Aortic smooth muscle cell (primary cell): ENCODE measurements at places on chromosomes 1 and 21. TPM values are rescaled to one million over a fixed set of nuclear protein-coding genes. Genes with fewer than 3 reads are reported as not detected.

NBPF1 gene
- total RNA-seq: 36.1 and 42.5 TPM in 2 replicates

ZNF124 gene
- 10.9 and 20.1 TPM in 2 replicates for total RNA-seq

PANK4 gene
- 16.4 and 20.5 TPM in 2 replicates for total RNA-seq

PADI4 gene
- not detected in 2 replicates for total RNA-seq

GSTM1 gene
- total RNA-seq: 11.4 TPM in 1 of 2 replicates, not detected in the other

CD2 gene
- not detected in 2 replicates for total RNA-seq

AIRE gene
- total RNA-seq: under 0.01 TPM in 1 of 2 replicates, not detected in the other
